ENCODE measurements at places on chromosomes 2 and 18. TPM values are rescaled to one million over a fixed set of nuclear protein-coding genes. Genes with fewer than 3 reads are reported as not detected.

- H3K27ac ChIP-seq, result no peak overlapping the region
- H3K4me3 ChIP-seq, result no peak overlapping the region
- H3K36me3 ChIP-seq, result no peaks in the 10 kb centered on the region
- H3K27me3 ChIP-seq, result no peaks in the 10 kb centered on the region
These were observed 184.1 kb upstream of the GLI2 start for GRCh38 chr2:120551522-120551921.

GRCh38 chr18:2963048-2963447 lies 49.9 kb downstream of the LPIN2 start:
- peaks cover 62% of the 10 kb centered on the region for H3K4me1 ChIP-seq
- no peaks in the 10 kb centered on the region for H3K27me3 ChIP-seq
- no peaks in the 10 kb centered on the region for H3K36me3 ChIP-seq
- no peak overlapping the region for H3K27ac ChIP-seq

DNA sequence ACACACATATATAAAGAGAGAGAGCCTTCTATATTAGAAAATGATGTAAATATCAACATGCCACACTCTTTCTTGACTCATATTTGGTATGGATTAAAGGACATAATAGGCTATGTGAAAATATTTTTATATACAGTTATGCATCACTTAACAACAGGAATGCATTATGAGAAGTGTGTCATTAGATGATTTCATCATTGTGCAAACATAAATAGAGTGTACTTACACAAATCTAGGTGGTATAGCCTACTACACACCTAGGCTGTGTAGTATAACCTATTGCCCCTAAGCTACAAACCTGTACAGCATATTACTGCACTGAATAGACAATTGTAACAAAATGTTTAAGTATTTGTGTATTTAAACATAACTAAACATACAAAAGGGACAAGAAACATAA lies 354.8 kb upstream of the CNTNAP5 start:
- H3K4me1 ChIP-seq, result no peaks in the 10 kb centered on the region
- no peak overlapping the region for H3K4me3 ChIP-seq
- H3K27me3 ChIP-seq, result no peaks in the 10 kb centered on the region
- no peak overlapping the region for H3K27ac ChIP-seq

DNA sequence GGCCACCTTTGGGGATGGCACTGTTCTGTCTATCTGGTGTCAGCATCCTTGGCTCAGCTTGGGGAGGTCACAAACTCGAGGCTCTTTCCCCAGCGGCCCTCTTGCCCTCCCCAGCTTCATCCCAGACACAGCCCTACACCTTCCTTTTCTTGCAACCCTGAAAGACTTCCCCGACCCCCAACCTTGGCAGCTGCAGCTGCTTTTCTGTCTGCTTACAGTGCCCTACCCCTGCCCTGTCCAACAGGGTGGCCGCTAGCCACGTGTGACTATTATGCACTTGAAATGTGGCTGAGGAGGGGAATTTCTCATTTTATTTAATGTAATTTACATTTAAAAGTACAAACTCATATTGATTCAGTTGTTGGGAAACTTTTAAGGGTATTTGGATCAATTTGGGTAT lies 41.3 kb downstream of the NGEF start:
- H3K36me3 ChIP-seq, result no peaks in the 10 kb centered on the region
- no peak for DNase-seq
- H3K27me3 ChIP-seq, result no peaks in the 10 kb centered on the region

GRCh38 chr2:60516383-60516811 lies 37.1 kb downstream of the BCL11A start:
- H3K4me3 ChIP-seq, result no peak overlapping the region
- H3K27ac ChIP-seq, result peak overlapping the region; percentile 19
- H3K27me3 ChIP-seq, result no peaks in the 10 kb centered on the region
- H3K36me3 ChIP-seq, result peaks cover 59% of the 10 kb centered on the region
- peaks cover 95% of the 10 kb centered on the region for H3K4me1 ChIP-seq

DNA sequence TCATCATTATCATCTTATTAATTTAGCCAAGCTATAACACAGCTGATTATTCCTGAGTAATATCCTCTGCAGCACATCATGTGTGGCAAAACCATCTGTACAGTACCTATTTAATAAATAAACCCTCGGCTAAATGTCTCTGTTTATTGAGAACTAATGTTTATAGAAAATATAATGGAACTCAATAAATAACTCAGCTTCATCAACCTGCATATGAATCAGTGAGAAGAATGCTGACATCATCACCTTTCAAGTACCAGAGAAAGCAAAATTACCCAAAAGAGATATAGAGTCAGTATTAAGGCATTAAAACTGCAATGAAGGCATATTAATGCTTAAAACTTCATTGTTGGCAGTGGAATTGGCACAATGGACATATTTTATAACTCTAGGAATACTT lies 558.3 kb downstream of the PLCL1 start:
- H3K27ac ChIP-seq, result no peak overlapping the region
- no peaks in the 10 kb centered on the region for H3K36me3 ChIP-seq
- H3K4me1 ChIP-seq, result no peaks in the 10 kb centered on the region
- no peak overlapping the region for H3K4me3 ChIP-seq

GRCh38 chr2:224777559-224777930 lies 61.4 kb upstream of the CCDC195 start:
- H3K4me1 ChIP-seq, result no peaks in the 10 kb centered on the region

DNA sequence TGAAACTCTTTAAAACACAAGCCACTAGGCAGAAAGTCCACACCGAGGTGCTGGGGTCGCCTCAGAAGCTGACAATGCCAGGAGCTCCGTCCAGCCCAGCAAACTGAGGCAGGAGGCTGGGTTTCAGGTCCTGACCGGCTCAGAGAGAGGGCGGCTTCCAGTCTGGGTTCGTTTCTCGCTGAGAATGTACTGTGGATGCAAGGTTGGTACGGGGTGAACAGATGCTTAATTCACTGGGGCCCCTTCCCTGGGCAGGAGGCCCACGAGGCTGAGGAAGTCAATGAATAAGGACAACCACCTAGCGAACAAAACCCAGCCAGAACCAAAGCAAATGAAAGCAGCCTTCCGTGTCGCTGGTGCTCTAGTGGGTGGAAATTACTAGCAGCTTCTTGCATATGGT lies 142.0 kb downstream of the RTP5 start:
- H3K4me3 ChIP-seq, result no peak overlapping the region
- no peaks in the 10 kb centered on the region for H3K36me3 ChIP-seq
- no peaks in the 10 kb centered on the region for H3K27me3 ChIP-seq
- no peak for DNase-seq
- no peaks in the 10 kb centered on the region for H3K4me1 ChIP-seq

- H3K27me3 ChIP-seq, result no peaks in the 10 kb centered on the region
- no peaks in the 10 kb centered on the region for H3K36me3 ChIP-seq
These were observed 136.5 kb upstream of the ETAA1 start for GRCh38 chr2:67260343-67261277.

DNA sequence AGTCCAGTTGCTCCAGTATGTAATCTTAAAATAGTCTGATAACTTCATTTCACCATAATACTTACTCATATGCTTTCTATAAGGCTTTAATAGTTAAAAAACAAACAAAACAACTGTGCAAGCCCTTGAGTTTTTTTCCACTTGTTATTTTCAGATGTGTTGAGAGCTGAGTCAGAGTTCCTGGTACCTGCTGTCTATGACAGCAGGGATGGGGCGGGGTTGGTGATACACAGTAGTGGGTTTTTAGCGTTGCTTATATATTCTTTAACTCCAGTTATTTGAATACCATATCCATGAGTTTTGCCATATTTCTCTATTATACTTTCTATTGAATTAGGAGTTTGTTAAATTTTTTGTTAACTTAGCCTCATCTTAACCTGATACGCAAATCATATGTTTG lies 5.0 kb downstream of the NAPG start:
- peaks cover 34% of the 10 kb centered on the region for H3K4me1 ChIP-seq
- no peaks in the 10 kb centered on the region for H3K27me3 ChIP-seq
- H3K4me3 ChIP-seq, result no peak overlapping the region
- H3K36me3 ChIP-seq, result peaks cover 24% of the 10 kb centered on the region
- no peak for DNase-seq

DNA sequence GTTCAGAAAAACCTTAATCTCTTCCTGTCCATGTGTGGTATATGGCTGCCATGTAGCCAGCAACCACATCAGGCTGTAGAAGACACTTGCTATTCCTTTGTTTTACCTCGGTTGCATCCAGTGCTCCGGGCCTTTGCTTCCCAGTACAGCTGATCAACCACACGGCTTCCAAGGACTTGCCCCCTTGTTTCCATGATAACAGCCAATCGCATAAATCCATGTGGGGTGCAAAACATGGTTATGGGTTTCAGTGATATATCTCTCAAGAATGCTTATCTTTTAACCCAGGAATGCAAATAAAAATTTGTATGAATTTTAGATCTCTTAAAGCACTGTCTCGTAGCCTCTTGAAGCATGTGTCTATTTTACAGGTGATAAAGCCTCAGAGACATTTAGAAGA lies 118.3 kb downstream of the MGAT5 start:
- peaks cover 17% of the 10 kb centered on the region for H3K4me1 ChIP-seq
- no peaks in the 10 kb centered on the region for H3K27me3 ChIP-seq
- H3K36me3 ChIP-seq, result no peaks in the 10 kb centered on the region
- no peak overlapping the region for H3K27ac ChIP-seq
- DNase-seq, result no peak

GRCh38 chr18:46274266-46274665 lies 170.1 kb downstream of the HAUS1 start:
- H3K4me1 ChIP-seq, result no peaks in the 10 kb centered on the region
- H3K27ac ChIP-seq, result no peak overlapping the region
- no peak overlapping the region for H3K4me3 ChIP-seq
- no peaks in the 10 kb centered on the region for H3K36me3 ChIP-seq
- no peak for DNase-seq

Gene ATP6V1B1
- total RNA-seq, result not detected

Gene SLC14A1
- not detected for total RNA-seq

Gene KCNF1
- not detected for total RNA-seq

Gene HOXD3
- not detected for total RNA-seq

Gene CTDP1
- total RNA-seq, result 14.1 TPM

Gene MARCO
- not detected for total RNA-seq

Data from Karpas-422 (cell line).